ENCODE measurements at places on chromosomes 13 and 19.

- no peak for DNase-seq
Measured at GRCh38 chr13:33015241-33015668, 968 bp upstream of the KL start.

GRCh38 chr19:51469162-51469561, 9.2 kb upstream of the CEACAM18 start:
- DNase-seq, result no peak

- DNase-seq, result peak; percentile 36
Measured at GRCh38 chr19:35935911-35936737, at the start of gene LRFN3. Gene LRFN3 (plus strand): TSS chr19:35936374. CDS start chr19:35939426, 3,052 bp downstream.

DNA sequence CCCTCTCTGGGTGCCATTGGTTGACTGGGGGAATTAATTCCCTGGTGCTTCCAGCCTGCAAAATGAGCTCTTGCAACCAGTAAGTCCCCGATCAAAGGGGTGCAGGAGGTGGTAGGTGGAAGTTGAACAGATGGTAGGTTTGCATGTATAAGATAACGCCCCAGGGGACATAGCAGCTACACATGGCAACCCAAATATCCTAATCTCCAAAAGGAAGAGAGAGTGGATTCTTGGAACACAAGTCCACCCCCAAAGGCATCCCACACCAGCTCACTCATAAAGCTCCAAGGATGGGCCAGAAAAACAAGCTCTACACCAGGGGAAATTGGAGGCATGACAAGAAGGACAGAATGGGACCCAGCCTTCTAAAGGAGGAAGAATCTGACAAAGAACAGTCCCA, 4.8 kb downstream of the CD209 start:
- DNase-seq, result no peak

DNA sequence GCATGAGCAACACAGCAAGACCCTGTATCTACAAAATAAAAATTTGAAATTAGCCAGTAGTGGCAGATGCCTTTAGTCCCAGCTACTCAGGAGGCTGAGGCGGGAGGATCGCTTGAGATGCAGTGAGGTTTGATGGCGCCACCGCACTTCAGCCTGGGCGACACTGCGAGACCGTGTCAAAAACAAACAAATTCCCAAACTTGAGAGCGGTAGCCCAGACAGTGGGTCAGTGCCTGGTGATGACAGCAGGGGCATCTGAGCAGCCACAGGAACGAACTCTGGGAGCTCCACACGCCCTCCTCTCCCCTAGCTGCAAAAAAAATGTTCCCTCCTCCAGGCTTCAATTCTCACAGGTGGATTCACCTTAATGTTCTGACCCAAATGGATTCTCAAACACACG, 14.1 kb downstream of the ZNF490 start:
- no peak for DNase-seq

DNA sequence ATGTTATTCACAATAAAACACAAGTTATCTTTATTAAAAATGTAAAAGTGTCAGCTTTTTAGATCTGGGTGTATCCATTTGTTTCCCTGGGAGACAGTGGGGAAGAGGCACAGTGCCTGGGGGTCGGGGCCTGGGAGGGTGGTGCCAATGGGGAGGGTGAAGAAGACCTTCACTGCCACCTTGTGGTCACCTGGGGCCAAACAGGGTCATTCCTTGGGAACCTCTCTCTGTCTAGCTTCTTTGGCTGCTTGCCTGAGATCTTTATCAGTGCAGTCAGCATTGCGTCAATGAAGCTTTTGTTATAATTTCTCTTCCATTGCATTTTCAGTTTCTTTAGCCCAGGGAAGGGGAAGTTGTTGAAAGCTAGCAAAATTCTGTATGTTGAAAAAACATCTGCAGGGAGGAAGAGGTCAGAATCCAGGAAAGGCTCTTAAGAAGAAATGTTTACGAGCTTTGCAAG, 39.1 kb downstream of the PCDH8 start:
- peak; percentile 11 for DNase-seq

GRCh38 chr19:3075605-3076431, 13.5 kb upstream of the TLE5 start:
- no peak for DNase-seq

- DNase-seq, result no peak
Measured at GRCh38 chr19:4583961-4584669, 24.6 kb upstream of the SEMA6B start.

DNA sequence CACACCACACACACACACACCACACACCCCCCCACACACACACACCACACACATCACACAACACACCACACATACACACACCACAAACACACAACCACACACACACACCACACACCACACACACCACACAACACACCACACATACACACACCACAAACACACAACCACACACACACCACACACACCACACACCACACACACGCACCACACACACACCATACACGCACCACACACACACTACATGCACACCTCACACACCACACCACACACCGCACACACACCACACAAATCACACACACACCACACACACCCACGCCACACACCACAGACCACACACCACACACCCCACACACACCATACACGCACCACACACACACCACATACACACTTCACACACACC, 83.5 kb downstream of the ZNF557 start:
- DNase-seq, result no peak

DNA sequence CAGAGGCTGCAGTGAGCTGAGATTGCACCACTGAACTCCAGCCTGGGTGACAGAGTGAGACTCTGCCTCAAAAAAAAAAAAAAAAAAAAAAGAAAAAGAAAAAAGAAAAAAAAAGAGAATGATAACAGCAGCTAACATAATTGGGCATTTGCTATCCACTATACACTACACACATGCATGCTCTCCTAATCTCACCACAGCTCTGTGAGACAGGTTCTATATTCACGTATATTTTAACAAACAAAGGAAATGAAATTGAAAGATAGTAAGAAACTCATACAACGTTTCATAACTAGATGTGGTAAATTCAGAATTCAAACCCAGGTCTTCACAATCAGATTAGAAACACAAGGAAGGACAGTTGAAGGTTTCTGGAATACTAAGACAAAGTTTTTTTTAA, 265.7 kb downstream of the DIAPH3 start:
- DNase-seq, result no peak

GRCh38 chr19:3855320-3855719, 13.5 kb downstream of the ZFR2 start:
- DNase-seq, result no peak

- no peak for DNase-seq
Measured at GRCh38 chr19:35792888-35793287, 17.5 kb downstream of the ARHGAP33 start.

- DNase-seq, result no peak
Measured at GRCh38 chr19:46210669-46211068, 18.9 kb upstream of the IGFL1 start.

DNA sequence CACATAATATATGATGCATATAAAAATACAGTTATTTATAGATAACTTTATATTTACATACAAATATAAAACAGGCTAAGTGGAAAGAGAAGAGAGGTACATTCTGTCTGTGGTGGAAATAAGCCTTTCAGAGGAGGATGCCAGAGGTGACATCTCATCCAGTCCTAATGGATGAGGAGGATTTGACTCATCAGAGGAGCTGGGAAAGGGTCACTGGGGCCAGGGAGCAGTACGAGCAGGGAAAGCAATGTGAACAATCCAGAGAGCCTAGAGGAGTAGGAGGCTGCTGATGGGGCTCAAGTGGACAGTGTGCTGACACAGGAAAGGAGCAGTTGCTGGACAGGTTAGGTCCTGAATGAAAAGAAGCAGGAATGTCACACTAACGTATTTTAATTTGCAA, 18.6 kb downstream of the NALCN start:
- DNase-seq, result no peak

- DNase-seq, result no peak
Measured at GRCh38 chr13:21078501-21078900, 17.1 kb upstream of the LATS2 start.

DNA sequence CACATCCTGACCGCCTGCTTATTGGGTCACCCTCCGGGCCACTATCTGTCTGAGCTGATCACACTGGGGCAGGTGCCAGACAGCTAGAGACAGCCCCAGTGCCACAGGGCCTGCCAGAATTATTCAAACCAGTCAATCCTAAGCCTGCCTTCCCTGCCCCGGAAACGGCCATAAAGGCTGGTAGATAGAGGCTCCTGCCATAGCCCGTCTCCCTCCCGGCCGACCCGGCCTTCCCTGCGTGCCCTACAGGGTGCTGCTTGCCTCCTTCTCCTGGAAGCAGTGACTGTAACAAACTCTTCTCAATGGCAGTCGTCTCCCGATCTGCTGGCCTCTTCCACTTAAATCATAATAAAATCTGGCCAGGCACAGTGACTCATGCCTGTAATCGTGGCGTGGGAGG, 158.6 kb upstream of the SOX1 start:
- no peak for DNase-seq

GRCh38 chr13:32125221-32125689, 93.7 kb downstream of the FRY start:
- no peak for DNase-seq

DNA sequence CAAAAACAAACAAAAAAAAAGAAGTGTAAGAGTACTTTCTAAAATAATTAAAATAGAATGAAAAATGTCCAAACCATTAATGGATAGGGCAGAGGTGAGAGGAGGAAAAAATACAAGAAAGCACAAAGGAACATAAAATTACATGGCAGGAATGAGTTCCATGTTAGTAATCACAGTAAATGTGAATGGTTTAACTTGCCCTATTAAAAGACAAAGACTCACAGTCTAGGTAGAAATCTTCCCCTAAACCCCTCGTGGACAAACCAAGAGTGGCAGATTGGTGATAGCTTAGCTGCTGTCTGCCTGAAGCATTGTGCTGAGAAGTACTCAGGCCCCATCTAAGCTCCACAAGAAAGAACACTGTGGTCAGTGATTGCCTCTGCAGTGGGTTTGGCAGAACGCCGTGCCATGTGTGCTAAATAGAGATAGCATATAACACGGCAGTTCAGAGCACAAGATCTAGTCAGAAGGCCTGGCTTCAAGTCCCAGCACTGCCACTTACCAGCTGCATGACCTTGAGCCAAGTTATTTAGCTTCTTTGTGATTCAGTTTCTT, 103.5 kb downstream of the DPF1 start:
- no peak for DNase-seq

- DNase-seq, result no peak
Measured at GRCh38 chr19:3243819-3244700, 19.6 kb downstream of the CELF5 start.

GRCh38 chr13:75341028-75341427, 140.9 kb downstream of the TBC1D4 start:
- DNase-seq, result no peak

DNA sequence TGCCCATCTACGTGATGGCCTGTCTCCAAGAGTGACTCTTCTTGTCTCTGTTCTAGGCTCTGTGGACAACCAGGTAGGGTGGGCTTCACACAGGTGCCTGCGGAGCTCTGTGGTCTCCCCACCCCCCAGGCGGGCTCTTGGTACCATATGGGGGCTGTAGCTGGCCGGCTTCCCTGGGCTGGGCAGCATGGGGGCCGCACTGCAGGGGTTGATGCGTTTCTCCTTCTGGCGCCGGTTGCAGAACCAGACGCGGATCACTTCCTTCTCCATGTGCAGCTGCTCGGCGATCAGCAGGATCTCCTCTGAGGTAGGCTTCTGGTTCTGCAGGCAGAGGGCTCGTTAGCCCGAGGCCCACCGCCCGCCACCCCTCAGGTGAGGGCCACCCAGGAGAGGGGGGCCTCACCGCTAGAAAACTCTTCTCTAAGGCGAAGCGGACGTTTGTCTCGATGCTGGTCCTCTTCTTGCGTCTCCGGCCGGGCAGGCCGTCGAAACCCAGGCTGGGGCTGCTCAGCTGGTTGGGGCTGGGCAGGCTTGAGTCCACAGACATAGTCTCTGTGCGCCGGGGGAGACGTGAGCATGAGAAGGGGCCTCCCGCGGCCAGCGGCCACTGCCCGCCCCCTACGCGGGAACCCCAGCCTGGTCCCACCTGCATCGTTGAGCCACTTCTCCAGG, 19.3 kb downstream of the ZNF574 start:
- DNase-seq, result no peak

DNA sequence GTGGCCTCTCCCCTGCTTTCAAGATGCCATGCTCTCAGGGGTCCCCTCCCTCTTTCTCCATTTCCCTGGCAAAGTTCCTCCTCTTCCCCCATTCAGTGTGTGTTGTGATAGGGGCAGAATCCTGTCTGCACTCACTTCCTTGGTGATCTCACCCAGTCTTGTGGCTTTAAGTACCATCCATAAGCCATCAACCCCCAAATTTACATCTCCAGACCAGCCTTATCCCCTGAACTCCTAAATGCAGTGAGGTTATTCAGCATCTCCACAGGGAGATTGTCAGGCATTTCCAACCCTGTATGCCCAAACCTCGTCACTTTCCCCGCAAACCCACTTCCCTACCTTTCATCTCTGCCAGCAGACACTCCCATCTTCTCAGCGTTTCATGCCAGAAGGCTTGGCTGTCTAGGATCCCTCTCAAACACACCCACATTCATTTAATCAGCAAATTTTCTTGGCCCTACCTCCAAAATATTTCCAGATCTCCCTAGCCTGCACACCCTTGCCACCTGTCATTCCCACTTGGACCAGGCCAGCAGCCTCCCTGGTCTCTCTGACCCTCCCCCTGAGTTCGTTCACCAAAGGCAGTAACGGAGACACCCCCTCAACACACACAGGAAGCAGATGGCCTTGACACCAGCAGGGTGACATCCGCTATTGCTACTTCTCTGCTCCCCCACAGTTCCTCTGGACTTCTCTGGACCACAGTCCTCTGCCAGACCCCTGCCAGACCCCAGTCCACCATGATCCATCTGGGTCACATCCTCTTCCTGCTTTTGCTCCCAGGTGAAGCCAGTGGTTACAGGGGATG, at the start of gene HCST:
TSS of gene HCST (plus strand) at position 676 of the 808 bp plus-strand sequence. CDS start at position 741, 65 bp downstream.
- no peak for DNase-seq

- DNase-seq, result no peak
Measured at GRCh38 chr19:48319647-48320541, 5.5 kb upstream of the EMP3 start.

- DNase-seq, result no peak
Measured at GRCh38 chr13:64471916-64472315, 2758.2 kb downstream of the PCDH9 start.

- no peak for DNase-seq
Measured at GRCh38 chr19:1133471-1133929, 29.7 kb downstream of the GPX4 start.

- no peak for DNase-seq
Measured at GRCh38 chr19:19460761-19461265, 54.5 kb downstream of the TSSK6 start.

- no peak for DNase-seq
Measured at GRCh38 chr13:92297971-92298942, 899.8 kb downstream of the GPC5 start.

GRCh38 chr19:12933287-12934072, at the start of gene FARSA:
Gene FARSA (minus strand): TSS chr19:12933711. CDS start chr19:12933696, 15 bp downstream.
- no peak for DNase-seq

DNA sequence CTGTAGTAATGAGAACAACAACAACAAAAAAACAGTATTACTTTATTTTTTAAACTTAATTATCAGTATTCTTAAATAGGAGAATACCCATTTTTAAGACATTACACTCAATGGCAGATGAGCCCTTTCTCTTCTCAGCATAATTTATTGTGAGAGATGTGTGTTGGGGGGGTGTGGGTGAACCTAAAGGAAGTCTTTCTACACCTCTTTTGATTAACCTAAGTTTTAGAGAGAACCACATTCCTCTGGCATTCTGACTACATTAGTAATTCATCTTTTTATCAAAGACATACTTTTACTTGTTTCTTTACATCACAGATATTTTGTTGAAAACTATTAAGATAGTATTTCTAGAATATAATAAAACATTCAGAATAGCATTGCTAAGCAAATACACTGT, 890.9 kb downstream of the PCDH9 start:
- DNase-seq, result no peak
